ENCODE measurements at places on chromosomes 5 and 9.

GRCh38 chr5:31197183-31197582 lies 3.7 kb downstream of the CDH6 start:
- no peak for DNase-seq

DNA sequence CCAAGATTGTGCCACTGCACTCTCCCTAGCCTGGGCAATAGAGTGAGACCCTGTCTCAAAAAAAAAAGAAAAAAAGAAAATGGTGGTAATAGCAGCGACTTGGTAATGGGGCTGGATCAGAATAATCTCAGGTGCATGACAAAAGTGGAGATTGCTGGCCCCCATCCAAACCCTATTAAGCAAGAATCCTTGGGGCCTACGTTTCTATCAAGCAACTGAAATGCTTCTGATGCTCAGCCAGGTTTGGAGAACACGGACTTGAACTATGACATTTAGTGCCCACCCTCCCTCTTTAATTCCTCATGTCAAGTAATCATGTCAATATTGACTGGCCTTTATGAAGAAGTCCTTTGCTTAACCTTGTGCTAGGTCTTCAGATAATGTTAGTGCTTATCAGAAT lies 6.6 kb downstream of the C5orf52 start:
- DNase-seq: no peak

DNA sequence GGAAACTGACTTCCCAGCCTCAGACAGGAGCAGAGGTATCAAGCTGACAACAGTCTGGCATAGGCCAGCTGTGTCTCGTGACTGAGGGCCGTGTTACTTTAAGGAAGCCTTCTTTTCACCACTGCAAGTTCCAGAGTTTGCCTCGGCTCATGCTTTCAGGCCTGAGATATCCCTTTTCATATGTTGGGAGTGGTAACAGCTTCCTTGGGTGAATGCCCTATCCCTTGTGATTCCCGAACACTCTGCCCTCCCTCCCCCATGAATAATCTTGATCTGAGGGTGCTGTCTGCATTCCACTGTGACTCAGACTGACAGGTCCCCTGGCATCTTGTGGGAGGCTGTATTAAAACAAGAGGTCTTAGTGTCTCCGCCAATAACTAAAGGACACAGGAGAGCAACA lies 49.7 kb upstream of the ARL15 start:
- no peak for DNase-seq

- no peak for DNase-seq
Measured at GRCh38 chr9:119765632-119766175, 396.5 kb upstream of the BRINP1 start.

DNA sequence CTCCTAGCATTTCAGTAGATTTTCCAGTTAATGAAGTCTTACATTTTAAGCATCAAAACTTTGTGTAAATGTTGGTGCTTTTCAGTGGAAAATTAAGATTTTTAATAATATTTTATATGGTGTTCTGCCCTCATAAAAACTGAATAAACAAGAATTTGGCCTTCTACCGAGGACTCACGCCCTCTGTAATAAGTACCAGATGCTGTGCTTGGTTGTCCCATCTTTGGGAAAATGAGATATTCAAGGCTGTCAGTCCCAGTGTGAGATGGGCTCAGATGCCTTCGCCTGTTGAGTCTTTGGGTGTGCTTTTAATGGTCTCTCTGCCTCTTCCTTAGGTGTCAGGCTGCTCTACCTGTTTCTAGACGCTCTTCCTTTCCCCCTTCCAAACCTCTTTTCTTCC lies 28.7 kb downstream of the GALNT12 start:
- no peak for DNase-seq

- DNase-seq: no peak
Measured at GRCh38 chr5:130074820-130075219, 170.6 kb downstream of the CHSY3 start.

DNA sequence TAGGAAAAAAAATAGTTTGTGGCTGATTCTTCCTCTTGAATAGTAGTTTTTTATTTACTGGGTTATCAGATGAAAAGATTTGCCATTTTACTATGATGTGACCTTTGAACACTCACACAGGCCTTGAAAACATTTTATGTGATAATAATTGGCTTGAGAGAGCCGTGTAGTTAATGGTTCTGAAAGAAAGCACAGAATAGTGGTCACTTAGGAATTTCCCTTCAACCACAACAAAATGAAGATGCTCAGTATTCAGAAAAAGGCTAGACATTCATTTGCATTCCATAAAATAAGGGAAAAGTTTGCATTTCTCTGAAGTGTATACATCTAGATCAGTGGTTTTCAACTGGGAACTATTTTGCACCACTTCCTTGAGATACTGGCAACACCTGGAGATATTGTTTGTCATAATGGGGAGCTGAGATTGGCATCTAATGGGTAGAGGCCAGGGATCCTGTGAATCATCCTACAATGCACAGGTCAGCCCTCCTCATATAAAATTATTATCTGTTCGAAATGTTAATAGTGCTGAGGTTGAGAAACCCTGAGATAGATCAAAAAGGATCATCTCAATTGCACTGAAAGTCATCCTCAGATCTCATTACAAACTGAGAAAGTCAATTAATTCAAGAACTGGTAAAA lies 446.4 kb upstream of the CCNG1 start:
- no peak for DNase-seq

DNA sequence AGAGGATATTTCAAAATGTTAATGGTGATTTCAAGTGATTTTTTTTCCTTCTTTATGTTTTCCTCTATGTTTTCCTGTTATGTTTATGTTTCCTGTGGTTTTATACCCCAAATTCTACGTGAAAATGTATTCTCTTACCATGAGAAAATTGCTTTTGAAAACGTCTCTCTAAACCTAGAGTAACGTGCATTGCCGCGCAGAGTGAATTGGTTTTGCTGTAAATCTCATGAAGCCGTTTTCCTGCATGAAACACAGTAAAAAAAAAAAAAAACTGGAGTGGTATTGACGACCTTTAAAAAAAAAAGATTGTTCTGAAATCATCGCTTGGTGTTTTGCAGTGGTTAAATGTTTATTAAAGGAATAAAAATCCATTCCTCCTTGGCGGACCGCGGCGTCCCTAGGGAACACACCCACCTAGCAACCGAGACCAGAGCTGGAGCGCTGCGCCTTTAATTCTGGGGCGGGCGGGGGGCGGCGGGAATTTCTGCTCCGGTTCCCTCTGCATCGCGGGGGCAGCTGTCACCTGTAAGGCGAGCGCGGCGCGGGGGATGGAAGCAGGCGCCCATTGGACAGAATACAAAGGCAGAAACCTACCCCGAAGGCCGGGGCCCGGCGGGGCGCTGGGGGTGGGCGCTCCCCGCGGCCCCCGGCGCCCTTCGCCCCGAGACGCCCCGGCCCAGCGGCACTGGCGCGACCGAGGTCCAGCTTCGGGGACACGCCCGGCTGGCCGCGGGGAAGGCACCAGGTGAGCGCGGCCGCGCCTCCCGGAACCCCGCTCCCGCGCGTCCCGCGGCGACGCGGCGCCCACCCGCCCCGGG lies at the start of gene SOWAHA:
Gene SOWAHA, plus strand, starts transcription at position 522 of the 818 bp plus-strand sequence. CDS start 320 bp downstream, outside the sequence.
- DNase-seq: no peak

DNA sequence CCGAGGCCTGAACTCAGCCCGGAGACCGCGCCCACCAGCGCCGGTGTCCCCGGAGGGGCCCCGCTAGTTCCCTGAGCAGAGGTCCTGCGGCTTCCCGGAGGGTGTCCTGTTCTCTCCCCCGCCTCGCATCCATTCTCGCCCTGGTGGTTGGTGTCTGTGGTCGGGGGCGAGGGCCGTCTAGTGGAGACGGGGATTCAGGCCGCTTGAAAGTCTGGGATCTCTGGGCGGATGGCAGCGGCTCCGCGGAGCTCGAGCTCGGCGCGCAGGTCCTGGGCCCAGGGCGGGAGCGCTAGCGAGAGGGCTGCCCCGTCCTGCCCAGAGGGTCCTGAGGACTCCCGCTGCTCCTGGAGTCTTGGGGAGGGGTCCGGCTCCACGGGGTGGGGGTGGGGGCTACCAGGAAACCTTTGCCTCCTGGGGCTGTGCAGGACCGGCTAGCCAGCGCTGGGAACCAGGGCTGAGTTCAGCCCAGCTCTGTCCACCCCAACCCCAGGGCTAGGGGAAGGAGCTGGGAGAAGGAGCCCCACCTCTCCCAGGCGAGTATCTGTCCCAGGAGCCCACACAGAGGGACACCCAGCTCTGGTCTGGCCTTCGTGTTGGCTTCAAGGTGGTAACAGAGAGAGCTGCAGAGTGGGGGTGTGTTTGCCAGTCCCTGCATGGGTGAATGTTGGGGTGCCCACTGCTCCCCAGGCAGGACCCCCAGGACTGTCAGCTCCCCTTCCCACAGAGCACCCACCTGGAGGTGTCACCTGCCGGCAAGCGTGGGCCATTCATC lies 4.0 kb downstream of the TOR4A start:
- DNase-seq: no peak

DNA sequence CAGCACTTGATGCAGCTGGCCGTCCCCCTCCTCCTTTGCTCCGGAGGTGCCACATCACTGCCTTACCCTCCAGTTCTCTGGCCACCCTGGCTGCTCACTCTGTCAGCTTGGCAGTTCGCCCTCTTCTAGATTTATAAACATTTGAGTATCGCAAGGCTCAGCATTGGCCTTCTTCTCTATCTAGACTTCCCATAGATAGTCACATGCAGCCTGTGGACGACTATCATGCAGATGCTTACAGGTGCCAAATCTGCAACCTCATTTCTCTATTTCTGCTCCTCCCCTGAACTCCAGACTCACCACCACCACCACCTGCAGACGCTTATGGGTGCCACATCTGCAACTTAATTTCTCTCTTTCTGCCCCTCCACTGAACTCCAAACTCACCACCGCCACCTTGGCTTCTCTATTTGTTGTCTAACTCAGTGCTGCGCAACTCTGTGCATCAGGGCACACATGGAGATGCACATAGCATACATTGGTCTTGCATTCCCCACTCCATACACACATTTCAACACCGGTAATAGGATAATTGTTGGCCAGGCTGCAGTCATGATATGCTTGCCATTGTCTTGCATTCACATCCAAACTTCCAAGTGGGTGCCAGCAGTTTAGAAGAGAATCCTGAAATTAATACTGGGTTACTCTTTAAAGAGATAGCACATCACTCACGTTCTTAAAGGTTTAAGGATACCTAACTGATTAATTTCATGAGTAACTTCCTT lies 1.9 kb upstream of the DAP start:
- DNase-seq: no peak

- no peak for DNase-seq
Measured at GRCh38 chr5:93117751-93118531, 463.1 kb downstream of the NR2F1-AS1 start.

DNA sequence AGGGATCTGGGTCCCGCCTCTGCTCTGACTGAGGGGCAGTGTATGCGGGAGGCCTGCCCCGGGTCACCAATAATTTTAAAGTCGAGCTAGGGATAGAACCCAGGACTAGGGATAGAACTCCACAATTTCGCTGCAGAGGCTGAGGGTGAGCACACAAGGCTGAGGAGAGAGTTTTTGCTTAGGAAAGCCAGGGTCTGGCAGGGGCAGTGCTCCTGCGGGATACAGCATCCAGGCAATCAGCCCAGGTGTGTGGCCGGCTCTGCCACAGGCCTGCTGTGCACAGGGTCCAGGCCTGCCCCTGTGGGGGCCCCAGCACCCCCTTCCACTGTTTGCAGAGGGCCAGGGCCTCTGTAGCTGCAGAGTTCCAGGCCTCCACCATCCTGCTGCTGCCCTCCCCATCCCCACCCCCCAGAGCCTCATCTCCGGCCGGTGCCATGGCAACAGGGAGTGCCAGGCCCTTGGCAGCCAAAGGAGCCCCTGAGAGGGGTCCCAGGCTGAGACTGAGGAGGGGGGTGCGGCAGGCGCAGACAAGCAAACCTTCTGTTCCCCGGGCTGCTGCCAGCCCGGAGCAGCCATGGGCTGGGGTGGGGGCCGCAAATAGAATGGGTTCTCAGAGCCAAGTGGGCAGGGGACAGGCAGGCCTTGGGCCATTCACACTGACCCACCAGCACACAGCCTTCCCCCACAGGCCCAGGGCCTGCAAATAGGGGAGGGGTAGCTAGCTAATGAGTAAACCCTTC lies 8.6 kb downstream of the PDGFRB start:
- DNase-seq: no peak

DNA sequence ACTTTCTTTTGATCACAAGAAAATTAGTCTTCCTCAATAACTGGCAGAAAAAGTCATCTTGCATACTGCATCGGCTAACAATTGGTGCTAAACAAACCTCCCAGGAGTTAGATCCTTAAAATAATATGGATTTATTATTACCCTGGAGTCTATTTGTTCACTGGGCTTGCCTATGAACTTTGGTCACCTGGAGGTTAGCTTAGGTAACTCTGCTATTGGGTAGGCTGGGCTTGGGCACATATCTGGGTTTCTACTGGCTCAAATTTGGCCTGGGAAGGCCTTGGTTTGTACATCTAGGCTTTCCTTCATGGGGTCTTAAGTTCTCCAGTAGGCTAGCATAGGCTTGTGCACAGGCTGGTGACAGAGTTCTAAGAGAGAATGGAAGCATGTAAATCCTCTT lies 279.9 kb downstream of the RASEF start:
- no peak for DNase-seq

- no peak for DNase-seq
Measured at GRCh38 chr9:17863213-17863883, 284.5 kb downstream of the SH3GL2 start.

- no peak for DNase-seq
Measured at GRCh38 chr5:177546258-177546741, 8.1 kb downstream of the FAM193B start.

- no peak for DNase-seq
Measured at GRCh38 chr9:126069400-126069955, 257.2 kb upstream of the MVB12B start.

GRCh38 chr9:117002686-117003085 lies 315.6 kb downstream of the TRIM32 start:
- DNase-seq: no peak

- no peak for DNase-seq
Measured at GRCh38 chr9:93257808-93258331, 73.9 kb downstream of the WNK2 start.

GRCh38 chr5:147310059-147310704 lies 75.4 kb downstream of the STK32A start:
- DNase-seq: peak; percentile 92

GRCh38 chr9:92147852-92148180 lies 32.6 kb upstream of the SPTLC1 start:
- no peak for DNase-seq

- DNase-seq: no peak
Measured at GRCh38 chr9:93009337-93010015, 49.0 kb upstream of the SUSD3 start.

- DNase-seq: no peak
Measured at GRCh38 chr5:142748568-142749249, 21.5 kb upstream of the ARHGAP26 start.

DNA sequence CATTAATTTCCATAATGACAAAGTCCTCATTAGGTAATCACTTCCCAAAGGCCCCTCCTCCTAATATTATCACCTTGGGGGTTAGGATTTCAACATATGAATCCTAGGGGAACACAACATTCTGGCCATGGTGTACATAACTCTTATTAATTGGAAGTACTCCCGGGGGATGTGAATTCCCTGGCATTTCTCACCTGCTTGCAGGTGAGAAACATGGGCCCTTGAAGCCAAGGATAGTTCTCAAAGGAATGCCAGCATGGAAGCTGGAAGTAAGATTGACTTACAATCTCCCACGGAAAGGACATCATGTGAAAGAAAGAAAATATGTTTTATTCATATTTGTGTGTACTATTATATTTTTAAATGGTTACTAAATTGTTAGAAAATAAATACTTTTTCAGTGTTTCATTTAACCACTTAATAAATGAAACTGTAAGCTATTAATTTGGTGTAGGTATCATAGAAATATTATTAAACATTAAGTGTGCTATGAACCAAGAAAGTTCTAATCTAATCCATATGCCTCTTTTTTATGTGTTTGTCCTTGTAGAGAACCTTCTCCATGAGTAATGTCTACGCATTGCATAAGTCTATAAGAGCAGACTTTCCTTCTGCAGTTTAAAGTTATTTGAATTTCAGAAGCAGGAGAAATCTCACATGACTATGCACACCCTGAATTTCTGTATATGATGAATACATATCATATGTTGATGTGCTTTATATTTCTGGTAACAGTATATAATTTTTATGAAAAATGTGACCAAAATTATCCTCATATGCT lies 59.4 kb downstream of the ANXA1 start:
- no peak for DNase-seq

Measured in LNCaP clone FGC (cell line).